ENCODE measurements at places on chromosomes 4 and X.

DNA sequence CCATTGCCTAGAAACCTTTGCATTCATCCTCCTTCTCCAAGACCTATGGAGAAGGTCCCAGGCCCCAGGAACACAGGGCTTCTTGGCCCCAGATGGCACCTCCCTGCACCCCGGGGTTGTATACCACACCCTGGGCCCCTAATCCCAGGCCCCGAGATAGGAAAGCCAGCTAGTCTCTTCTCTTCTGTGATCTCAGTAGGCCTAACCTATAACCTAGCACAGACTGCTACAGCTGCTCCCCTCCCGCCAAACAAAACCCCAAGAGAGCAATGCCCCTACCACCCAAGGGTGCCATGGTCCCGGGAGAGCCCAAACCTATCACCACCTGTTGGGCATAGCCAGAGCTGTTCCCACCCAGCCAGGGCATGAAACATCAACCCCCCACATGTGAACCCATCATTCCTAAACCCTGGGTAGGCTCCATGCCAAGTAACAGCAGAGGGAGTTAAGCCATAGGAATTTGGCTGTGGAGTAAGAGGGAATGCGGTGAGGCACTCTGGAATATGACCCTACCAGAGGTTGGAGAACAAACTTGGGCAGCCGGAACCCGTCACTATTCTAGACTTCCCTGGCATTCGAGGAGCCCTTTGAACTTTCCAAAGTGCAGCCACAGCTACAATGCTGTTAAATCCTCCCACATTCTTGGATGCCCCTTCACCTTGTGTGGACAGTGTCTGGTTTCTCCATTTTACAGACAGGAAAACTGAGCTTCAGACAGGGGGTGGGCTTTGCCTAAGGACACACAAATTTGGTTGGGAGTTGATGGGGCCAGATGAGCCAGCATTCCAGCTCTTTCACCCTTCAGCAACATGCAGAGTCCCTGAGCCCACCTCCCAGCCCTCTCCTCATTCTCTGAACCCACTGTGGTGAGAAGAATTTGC, 10.9 kb upstream of the SASH3 start:
- no peak for DNase-seq

GRCh38 chrX:318068-318738, 393 bp downstream of the GTPBP6 start:
- peak; percentile 98 for DNase-seq

DNA sequence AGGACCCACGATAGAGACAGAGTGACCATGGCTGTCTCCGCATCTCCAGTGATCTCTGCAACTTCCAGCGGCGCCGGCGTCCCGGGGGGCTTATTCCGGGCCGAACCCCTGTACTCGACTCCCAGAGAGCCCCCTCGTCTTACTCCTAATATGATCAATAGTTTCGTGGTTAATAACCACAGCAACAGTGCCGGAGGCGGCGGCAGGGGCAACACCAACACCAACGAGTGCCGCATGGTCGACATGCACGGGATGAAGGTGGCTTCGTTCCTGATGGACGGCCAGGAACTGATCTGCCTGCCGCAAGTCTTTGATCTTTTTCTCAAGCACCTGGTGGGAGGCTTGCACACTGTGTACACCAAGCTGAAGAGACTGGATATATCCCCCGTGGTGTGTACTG, 343 bp downstream of the DACH2 start:
- no peak for DNase-seq

DNA sequence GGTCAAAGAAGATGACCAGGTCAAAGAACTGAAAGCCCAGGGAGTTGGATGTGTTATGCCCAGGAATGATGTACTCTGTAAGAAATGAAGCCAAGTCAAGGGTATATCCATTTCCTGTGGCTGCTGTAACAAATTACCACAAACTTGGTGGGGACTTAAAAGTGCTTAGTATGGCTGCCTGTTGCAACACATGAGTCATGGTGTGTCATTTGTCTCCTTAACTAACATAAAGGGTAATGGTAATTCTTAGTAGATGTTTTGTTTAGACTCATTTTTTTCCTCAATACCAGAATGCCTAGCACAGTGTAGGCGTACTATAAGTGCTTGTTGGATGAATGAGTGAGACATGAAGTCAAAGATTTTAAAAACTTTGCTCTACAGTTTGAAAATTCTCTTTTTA, 45.7 kb downstream of the SYTL5 start:
- no peak for DNase-seq

DNA sequence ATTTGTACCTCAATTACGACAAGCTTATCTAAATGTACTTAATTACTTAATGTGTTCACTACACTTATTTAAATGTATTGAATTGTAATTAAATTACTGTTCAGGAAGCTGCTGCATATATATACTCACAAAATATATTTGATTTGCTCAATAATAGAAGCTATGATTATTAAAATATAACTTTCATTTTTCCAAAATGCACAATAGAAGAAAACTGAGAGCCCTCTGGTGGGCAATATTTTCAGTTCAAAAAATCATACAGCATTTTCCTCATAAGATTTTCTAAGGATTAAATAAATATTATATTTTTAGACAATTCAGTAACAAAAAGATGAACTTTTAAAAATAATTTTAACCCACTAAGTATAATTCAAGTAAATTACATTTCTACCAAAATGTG, 217.3 kb downstream of the DKK2 start:
- DNase-seq: no peak

DNA sequence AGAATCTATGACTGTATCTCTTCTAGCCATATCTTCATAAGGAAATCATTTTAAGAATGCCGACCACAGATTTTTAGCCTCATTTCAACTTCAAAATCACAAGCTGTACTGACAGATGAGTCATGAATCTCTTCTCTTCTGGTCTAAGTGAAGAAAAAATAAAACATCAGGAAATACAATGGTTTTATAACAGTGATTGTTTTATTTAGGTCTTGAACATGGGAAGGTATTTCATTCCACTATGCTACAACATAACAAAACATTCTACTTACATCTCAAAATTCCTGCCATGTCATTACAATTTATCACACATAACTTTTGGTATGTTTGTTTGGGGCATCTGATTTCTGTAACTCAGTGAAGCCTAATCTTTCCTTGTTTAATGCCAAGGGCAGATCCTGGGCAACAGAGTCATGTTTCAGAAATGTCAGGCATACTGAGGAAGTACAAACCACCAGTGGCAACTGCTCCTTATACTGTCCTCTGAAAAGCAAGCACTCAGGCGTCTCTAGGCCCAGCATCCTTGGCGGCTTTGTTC, 325.0 kb downstream of the PDHA2 start:
- no peak for DNase-seq

GRCh38 chr4:30380404-30380998, 339.7 kb upstream of the PCDH7 start:
- DNase-seq: no peak

DNA sequence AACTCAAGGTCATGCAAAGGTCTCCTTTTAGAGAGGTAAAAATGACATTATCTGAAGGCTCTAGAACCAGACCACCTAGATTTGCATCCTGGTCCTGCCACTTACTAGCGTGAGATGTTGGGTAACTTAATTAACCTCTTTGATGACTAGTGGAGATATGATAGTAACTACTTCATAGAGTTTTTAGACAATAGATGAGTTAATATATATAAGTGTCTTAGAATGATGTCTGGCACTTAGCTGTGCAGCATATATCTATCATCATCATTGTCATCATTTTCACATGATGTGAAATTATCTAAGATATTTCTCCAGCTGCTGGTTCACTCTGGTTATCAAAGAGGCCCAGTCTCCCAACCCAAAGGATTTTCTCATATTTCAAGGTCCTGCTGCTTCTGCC, 126.1 kb upstream of the DCLK2 start:
- DNase-seq: no peak

DNA sequence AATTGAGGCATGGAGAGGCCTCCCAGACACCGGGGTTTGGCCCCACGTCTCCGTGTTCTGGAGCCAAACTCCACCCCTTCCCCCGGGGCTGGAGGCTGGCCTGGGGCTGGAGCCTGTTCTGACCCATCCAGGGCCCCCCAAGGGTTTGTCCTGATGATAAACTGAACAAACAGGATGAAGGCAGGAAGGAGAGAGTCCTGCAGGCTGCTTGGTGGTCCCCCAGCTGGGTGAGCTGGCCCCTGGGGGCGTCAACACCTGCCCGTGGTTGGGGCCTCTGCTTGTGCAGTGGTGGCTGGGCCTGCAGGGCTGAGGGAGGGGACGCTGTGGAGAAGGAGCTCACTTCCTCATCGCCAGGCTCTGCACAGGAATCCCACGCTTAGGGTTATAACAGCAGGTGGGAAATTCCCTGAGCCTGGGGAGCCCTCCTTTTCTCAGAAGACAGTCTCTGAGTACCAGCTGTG, 2.3 kb downstream of the SH3TC1 start:
- no peak for DNase-seq

GRCh38 chrX:73206366-73206765, 8.3 kb downstream of the NAP1L2 start:
- no peak for DNase-seq

- no peak for DNase-seq
Measured at GRCh38 chrX:83829874-83830273, 31.1 kb upstream of the CYLC1 start.

- DNase-seq: no peak
Measured at GRCh38 chrX:16042980-16043379, 80.4 kb upstream of the GRPR start.

- DNase-seq: no peak
Measured at GRCh38 chr4:61522312-61522711, 322.2 kb downstream of the ADGRL3 start.

DNA sequence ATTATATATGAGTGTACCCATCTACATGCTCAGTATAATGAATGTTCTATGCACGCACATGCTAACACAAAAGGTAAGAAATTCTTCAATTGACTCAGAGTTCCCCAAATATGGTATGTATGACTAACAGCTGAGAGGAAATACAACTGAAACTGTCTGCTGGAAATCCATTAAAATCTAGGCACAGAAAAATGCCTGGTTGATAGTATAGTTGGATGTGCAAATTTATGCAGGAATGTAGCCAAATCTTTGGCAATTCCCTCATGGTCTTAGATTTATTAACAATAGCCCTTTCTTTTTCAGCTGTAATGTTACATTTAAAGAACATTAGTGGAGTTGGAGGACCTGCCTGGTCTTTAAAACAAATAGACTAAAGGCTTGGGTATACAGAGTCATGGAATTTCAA, 5.5 kb downstream of the CAMK2D start:
- DNase-seq: no peak

- no peak for DNase-seq
Measured at GRCh38 chrX:82756272-82756671, 751.8 kb upstream of the POU3F4 start.

GRCh38 chrX:118644378-118644777, 83.0 kb upstream of the IL13RA1 start:
- no peak for DNase-seq

- DNase-seq: no peak
Measured at GRCh38 chr4:83679692-83680091, 143.8 kb downstream of the GPAT3 start.

- DNase-seq: no peak
Measured at GRCh38 chrX:11266573-11267003, 26.6 kb upstream of the AMELX start.

GRCh38 chrX:100353326-100353725, 56.7 kb downstream of the PCDH19 start:
- no peak for DNase-seq

DNA sequence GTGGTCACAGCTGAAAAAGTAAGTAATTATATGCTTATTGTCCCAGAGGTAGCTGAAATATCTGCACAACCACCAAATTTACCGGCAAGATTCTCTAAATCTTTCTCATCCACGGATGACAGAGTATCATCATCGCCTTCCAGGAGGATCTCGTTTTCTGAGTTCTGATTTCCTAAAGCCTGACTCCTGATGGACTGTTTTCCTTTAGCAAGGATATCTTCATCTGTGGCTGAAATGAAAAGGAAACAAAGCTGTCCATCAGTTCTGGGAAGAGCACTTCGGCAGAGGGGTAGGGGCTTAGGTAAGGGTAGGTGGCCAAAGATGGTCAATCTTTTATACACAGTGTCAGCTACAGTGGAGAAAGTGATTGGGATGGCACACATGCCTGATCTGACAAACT, 8.7 kb downstream of the MAB21L2 start:
- no peak for DNase-seq

GRCh38 chr4:101418055-101418454, 70.7 kb upstream of the PPP3CA start:
- DNase-seq: no peak

- DNase-seq: no peak
Measured at GRCh38 chr4:152920768-152921167, 15.4 kb upstream of the FHDC1 start.

DNA sequence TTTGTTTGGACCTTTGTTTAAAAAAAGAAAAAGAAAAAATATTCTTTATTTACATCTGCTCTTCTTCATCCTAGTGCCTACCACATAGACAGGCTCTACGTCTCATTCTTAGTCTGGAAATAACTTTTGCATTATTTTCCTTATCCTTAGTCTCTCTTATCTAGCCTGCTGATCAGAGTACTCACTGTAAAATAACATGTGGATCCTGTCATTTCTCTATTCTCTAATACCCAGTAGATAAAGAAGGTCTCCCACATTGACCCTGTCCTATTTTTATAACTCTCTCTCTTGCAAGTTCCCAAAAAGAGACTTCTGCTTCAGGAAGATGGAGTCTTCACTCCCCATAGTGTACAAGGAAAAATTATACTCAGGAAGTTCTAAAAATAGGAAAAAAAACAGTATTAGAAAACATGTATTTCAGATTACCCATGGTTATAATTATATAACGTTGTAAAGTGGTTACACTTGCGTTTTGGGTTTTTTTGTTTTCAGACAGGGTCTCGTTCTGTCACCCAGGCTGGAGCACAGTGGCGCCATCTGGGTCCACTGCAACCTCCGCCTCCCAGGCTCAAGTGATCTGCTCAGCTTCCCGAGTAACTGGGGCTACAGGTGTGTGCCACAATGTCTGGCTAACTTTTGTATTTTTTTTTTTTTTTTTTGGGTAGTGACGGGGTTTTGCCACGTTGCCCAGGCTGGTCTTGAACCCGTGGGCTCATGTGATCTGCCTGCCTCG, 23.8 kb downstream of the ZFX start:
- DNase-seq: no peak

GRCh38 chr4:119490335-119490734, 138.3 kb downstream of the PDE5A start:
- no peak for DNase-seq

GRCh38 chr4:137543648-137544047, 11.4 kb upstream of the PCDH18 start:
- DNase-seq: no peak

- DNase-seq: no peak
Measured at GRCh38 chr4:64251781-64252180, 157.5 kb downstream of the TECRL start.

- DNase-seq: no peak
Measured at GRCh38 chrX:2696698-2697215, 5.7 kb downstream of the CD99 start.

DNA sequence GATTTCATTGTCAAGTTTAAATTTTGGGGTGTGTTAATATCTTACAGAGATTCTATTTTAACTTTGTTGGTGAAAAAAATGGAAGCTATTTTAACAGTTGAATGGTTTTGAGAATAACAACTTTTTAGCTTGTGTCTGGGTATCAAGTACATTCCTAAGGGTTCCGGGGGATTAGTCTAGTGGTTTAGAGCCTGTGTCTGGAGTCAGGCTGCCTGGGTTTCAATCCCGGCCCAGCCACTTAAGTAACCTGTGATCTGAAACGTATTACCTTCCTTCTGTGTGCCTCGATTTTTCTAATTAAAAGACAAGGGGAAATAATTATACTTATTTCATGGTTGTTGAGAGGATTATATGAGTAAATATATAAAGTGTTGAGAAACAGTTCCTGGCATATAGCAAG, 288.6 kb upstream of the NR3C2 start:
- DNase-seq: no peak

GRCh38 chr4:2742081-2742822, 13.9 kb downstream of the TNIP2 start:
- DNase-seq: no peak

- no peak for DNase-seq
Measured at GRCh38 chr4:160375772-160376452, 1273.0 kb downstream of the RAPGEF2 start.
